ENCODE measurements at places on chromosomes 2 and 18.
A peak's percentile ranks its signal among the peaks of the same experiment; 100 is the strongest.

DNA sequence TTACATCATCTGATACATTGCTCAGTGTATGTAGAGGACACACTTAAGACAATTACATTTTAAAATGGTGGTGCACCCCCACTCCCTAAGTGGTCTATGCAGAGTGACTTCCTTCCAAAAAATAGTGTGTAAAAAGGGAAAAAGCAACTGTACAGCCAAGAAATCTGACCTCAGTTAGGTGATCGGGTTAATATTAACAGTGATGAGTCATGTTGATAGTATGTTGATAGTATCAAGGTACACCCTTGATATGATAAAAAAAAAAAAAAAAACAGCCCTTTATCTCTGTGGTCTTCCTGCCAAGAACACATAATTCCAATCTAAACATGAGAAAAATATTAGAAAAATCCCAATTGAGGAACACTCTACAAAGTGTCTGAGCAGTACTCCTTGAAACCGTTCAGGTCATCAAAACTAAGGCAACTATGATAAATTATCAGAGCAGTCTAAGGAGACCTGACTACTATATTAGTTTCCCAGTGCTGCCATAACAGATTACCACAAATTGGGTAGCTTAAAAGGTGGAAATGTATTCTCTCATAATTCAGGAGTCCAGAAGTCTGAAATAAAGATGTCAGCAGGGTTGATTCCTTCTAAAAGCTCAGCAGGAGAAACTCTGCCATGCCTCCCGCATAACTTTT lies 171.9 kb downstream of the ARHGAP28 start:
- no peak for DNase-seq

GRCh38 chr2:180374502-180375281 lies 367.6 kb upstream of the CWC22 start:
- no peak for DNase-seq

DNA sequence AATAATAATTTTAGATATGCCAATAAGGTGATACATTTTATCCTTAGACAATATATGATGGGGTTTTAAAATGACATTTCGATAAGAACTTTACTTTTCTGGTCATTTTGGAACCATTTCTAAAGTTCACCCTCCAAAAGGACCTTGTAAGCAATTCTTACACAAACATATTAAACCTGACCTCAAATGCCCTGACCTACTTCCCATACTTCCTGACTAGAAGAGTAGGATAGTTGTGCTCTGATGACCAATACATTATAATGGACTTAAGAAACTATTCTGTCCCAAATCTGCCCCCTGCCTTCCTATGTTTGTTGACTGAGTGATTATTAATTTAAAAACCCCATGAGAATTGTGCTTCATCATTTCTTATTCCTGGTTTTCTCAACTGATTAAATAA lies 24.6 kb downstream of the GCA start:
- DNase-seq: no peak

DNA sequence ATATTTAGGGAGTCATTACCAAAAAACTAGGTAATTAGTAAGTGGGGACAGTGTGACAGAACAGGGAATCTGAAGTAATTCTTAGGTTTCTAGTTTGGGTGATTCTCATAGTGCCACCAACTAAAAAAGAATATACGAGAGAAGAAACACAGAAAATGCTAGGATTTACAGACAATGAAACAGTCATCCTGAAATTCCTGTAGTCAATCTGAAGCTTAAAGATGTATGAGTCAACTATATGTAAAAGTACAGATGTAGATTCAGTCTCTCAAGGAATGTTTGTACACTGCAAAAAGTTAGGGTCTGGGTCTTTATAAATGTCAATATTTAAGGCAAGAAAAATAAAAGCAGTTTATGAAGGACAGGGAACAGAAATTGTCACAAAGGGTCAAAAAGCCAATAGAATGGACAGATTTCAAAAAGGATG lies 107.0 kb downstream of the STRN start:
- no peak for DNase-seq

GRCh38 chr2:233413559-233414272 lies 59.4 kb downstream of the DGKD start:
- peak; percentile 58 for DNase-seq

- no peak for DNase-seq
Observed at GRCh38 chr18:46562674-46563192, 94.3 kb downstream of the LOXHD1 start.

GRCh38 chr2:222364285-222364895 lies 60.0 kb upstream of the SGPP2 start:
- DNase-seq: peak; percentile 18

GRCh38 chr2:58834404-58834803 lies 593.3 kb upstream of the FANCL start:
- DNase-seq: peak; percentile 39

- no peak for DNase-seq
Observed at GRCh38 chr2:38485734-38486133, 108.7 kb upstream of the ATL2 start.

DNA sequence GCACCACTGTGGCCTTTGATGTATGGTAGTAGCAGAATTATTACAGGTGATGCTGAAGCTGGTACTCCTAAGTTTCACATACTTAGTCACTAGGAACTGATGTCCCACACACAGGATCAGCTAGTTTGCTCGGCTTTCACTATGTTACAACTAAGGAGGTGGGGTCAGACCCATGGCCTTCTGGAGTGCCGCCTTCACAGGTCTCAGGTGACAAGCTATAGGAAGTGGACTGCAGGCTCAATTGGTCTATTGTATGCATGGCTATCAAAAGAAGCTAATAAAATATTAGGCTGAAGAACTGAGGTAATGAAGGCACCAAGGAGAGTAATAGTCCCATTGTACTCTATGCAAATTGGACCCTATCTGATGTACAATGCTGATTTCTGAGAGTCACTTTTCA lies 170.6 kb downstream of the DLGAP1 start:
- no peak for DNase-seq

- DNase-seq: no peak
Observed at GRCh38 chr2:96408616-96409015, 73.0 kb downstream of the NCAPH start.

- no peak for DNase-seq
Observed at GRCh38 chr2:233851169-233851568, 3.2 kb downstream of the HJURP start.

GRCh38 chr2:199829628-199830027 lies 21.4 kb downstream of the FTCDNL1 start:
- DNase-seq: no peak

DNA sequence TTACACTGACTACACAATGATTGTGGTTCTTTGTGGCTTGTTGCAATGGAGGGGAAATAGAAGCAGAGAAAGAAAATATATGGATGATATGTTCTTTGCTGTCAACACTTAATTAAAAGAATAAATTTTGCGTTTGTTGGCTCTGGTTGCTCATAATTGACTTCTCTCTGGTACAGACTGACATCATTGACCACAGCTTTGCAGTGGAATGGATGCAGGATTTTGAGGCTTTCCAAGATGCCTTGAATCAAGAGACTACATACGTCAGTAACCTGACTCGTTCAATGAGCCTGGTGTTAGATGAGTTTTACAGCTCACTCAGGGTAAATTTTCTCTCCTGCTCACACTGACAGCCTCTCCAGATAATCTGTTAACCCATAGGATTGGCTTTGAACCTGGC lies 9.9 kb downstream of the GPN1 start:
- peak; percentile 95 for DNase-seq

GRCh38 chr2:220445429-220446105 lies 818.1 kb downstream of the SLC4A3 start:
- peak; percentile 60 for DNase-seq

- DNase-seq: peak; percentile 80
Observed at GRCh38 chr2:219552382-219553167, 8.7 kb downstream of the TMEM198 start.

DNA sequence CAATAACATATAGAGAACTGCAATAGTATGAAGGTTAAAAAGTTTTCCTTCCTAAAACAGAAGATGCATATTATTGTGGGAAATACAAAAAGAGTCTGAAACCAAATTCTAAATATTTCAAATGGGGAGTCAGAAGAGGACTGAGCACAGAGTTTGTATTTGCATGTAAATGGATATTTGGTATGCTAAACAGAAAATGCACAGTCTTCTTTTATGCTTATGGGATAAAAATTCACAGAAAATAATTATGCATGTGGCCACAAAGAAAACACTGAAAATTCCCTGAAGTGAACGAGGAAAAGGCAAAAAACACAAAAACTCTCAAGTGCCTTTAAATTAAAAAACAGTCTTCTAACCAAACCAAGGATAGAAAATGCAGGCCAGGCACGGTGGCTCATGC lies 142.7 kb downstream of the NCKAP5 start:
- no peak for DNase-seq

DNA sequence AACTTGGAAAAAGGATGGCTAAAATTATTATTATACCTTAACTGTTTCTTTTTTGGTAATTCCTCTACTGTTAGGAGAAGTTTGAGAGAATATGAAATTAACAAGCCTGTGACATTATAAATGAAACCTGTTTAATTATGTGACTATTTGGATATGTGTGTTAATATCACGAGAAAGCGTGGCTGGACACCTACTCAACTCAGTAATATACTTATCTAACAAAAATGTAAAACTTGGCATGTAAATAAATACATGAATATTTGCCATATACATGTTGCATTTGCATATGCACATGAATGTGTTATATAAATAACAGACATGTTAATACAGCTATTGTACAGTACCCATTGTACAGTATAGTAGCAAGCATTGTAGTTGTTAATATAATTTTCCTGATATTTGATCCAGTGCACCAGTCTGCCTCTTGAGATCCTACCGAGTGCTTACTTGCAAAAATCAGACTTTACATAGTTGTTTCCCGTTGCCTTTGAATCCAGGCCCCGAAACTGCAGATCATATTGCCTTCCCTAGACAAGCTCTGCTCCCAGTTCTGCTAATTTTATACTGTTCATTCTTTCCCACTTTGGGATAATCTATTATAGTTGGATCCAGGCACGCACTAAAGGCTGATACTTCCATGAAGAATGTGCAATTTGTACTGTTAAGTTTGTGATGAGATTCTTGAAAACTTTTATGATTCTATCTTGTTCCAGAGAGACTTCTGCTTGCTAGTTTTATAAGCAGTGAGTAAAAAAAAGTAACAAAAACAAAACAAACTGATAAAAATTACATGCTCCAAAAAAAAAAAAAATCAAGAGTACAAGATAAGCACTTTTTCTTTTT lies 395.6 kb downstream of the ARHGAP15 start:
- DNase-seq: peak; percentile 36

DNA sequence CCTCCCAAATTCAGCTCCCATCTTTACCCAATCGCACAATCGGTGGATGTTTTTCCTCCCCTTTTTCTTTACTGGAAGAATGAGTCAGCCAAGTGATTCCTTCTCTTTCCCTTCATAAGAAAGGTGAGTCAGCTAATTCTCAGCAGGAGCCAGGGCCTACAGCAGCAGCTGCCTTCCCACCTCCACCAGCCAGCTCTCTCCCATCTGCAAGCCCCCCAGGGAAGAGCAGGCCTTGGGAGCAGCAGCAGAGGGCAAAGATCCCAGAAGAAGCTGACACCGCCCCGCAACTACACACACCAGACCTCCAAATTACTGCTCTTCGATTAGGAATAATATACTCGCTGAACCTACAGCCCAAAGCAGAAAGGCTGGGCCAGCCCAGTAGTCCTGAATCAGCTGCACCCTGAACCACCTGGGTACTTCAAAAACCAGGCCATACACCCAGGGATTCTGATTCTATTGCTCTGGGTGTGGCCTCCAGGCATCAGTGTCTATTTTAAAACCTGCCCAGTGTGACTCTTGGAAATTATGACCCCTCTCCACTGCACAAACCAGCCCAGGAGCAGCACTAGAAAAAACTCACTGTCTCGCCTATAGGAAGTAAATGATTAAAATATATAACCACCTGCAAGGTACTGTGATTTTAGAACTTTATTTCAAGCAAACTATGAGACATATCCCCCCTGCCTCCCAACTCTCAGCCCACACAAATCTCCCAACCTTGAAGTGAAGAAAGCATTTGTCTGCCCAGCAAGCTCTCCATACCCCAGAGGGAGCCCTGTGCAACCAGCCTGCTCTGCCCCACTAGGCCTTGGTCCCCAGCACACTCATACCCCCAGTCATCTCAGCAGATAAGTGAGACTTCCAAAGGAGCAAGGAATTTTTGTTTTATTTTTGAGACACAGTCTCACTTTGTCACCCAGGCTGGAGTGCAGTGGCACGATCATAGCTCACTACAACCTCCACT lies 7.3 kb downstream of the SFXN5 start:
- DNase-seq: peak; percentile 88

DNA sequence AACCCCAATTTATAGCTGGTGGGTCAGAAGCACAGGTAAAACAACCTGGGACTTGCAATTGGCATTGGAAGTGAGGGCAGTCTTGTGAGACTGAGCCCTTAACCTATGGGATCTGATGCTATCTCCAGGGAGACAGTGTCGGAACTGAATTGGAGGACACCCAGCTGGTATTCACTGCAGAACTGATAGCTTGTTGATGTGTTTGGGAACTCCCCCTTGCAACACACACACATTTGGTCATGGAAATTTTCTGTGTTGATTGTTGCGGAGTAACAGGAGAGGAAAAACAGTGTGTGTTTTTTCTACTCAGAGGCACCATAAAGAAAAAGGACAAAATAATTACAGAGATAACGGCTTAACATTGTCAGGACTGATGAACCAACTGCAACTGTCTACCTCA lies 16.1 kb downstream of the TPGS2 start:
- DNase-seq: no peak

GRCh38 chr18:3993941-3994687 lies 461.0 kb downstream of the DLGAP1 start:
- DNase-seq: no peak

GRCh38 chr2:222296911-222297599 lies 1.7 kb downstream of the PAX3 start:
- DNase-seq: peak; percentile 39

DNA sequence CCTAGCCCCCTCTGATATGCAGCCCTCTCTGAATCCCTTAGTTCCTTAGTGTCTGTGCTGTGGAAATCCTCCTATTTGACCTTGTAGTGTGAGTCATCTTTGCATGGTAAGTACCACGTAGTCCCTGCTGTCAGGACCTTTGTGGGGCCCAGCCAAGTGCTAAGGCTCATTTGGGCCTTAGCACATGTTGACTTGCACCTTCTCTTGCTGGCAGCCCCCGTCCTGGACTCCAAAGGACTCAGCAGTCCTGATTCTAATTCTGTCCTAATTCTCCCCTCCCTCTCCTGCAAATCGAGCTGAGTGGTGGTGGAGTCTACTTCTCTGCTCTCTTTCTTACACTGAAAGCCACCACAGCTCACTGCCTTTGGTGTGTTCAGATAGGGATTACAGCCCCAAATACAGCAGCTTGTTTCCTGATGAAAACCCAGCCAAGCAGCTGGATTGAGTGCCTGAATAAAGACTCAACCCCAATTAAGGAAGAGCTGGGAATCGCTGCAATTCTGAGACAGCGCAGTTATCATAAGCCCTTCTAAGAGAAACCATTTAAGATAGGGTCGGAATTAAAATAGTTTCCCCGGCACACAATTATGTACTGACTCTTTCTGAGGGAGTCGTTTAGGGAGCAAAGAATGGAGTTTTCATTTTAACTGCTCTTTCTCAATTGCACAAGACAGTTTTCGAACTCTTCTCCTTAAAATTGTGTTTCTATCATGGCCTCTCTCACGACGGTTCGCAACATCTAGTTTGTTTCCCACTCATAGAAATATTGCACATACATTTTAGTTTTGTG lies 215.6 kb upstream of the TNP1 start:
- DNase-seq: peak; percentile 44
